Right ventricle myocardium inferior (tissue), 1 donor: ENCODE measurements at places on chromosomes 4 and X. TPM values are rescaled to one million over a fixed set of nuclear protein-coding genes. Genes with fewer than 3 reads are reported as not detected.

The PHKA1 gene
- total RNA-seq, result 16.1 TPM

The CLDN22 gene
- not detected for total RNA-seq

The CTAG1B gene
- total RNA-seq, result not detected

The BMP3 gene
- not detected for total RNA-seq

The IL2 gene
- total RNA-seq, result not detected

DNA sequence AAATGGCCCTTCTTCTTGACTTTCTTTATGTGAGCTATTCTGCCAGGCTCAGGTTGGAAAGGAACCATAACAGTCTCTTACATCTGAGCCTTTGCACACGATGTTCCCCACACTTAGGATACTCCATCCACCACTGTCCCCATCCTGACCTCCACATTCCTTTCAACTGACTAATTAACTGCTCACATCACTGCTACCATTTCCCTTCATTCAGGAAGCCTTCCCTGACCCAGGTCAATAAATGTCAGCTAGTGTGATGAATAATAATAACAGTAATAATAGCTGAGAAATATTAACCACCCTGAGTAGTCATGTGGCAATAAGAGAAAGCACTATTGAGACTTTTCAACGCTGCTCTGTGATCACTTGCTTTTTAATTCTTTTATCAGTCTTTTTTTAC, 291.7 kb downstream of the KCNIP4 start:
- no peak for DNase-seq

GRCh38 chrX:19563746-19564145, 48.4 kb upstream of the MAP3K15 start:
- DNase-seq, result no peak

DNA sequence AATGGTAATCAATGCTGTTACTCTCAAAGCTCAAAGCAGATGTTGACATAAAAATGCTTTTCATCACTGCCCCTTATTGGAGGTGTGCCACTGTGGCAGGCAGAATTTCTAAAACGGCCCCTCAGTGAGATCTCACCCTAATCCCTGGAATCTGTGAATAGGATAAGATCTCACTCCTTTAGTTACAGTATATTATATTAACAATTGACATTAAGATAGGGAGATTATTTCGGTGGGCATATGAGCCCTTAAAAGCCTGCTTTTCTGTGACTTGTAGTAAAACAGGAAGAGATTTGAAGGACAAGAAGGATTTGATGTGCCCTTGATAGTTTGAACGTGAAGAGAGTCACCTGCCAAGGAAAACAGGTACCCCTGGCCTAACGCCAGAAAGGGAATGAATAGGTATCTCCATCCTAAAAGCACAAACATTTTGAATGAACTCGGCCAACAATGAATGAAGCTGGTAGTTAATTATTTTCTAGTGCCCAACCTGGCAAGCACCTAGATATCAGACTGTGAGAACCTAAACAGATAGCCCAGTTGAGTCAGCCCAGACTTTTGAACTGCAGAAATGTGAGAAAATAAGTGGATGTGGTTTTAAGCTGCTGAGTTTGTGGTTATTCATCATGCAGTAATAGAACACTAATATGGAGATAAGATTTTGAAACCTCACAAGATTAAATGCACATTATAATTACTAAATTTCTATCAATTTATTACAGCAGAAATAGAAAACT, 881.6 kb downstream of the PCDH18 start:
- DNase-seq, result no peak

DNA sequence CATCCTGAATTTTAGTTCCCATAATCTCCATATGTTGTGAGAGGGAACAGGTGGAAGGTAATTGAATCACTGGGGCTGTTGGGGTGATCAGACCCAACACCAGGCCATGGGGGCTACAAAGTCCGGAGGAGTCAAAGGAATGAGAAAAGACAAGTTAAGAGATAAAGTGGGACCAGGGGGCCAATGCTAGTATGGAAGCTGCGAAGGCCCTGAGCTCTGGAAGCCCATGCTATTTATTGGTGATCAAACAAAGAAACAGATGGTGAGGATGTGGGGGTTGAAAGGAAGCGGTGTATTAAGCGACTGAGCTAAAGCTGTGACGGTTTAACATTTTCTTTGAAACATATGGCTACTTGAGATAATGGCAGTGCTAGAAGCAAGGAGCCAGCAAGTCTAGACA, 132.8 kb downstream of the PDGFC start:
- no peak for DNase-seq

DNA sequence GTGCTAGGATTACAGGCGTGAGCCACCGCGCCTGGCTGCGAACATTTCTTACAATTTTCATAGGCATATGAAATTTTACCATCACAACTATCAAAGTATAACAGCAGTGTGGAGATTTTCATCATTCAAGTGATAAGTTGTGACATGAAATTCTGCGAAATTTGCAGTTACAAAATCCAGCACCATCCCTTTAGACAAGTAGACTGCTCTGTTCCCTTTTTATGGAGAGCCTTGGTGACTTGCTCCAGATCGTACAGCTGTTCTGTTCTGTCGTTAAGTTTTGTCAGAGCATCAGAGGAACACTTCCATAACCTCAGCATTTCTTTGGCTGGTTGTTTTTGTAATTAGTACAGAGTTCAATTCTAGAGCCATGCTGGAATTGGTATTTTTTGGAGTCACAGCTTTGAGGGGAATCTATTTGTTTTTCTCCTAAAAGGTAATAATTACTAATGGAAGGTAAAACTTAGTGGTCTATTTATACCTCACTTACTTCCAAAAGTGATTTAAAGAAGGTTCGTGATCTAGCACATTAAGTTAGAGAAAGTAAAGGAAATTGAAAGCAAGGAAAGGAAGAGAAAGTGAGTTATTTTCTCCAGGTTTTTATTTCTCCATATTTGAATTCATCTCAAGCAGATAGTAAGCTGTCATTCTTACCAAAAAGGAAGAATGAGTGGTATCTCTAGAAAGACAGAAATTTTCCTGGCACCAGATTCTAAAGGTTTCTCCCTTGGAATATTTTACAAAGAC, 22.1 kb downstream of the ZRSR2 start:
- no peak for DNase-seq

GRCh38 chr4:10917566-10917965, 233.0 kb upstream of the CLNK start:
- DNase-seq, result no peak

- no peak for DNase-seq
Measured at GRCh38 chr4:171235521-171235920, 577.7 kb upstream of the GALNTL6 start.

GRCh38 chr4:86846921-86847320, 2.3 kb downstream of the SLC10A6 start:
- DNase-seq, result no peak

- no peak for DNase-seq
Measured at GRCh38 chr4:94497690-94498089, 45.9 kb downstream of the PDLIM5 start.

GRCh38 chr4:73814679-73815078, 21.8 kb upstream of the CXCL6 start:
- no peak for DNase-seq

DNA sequence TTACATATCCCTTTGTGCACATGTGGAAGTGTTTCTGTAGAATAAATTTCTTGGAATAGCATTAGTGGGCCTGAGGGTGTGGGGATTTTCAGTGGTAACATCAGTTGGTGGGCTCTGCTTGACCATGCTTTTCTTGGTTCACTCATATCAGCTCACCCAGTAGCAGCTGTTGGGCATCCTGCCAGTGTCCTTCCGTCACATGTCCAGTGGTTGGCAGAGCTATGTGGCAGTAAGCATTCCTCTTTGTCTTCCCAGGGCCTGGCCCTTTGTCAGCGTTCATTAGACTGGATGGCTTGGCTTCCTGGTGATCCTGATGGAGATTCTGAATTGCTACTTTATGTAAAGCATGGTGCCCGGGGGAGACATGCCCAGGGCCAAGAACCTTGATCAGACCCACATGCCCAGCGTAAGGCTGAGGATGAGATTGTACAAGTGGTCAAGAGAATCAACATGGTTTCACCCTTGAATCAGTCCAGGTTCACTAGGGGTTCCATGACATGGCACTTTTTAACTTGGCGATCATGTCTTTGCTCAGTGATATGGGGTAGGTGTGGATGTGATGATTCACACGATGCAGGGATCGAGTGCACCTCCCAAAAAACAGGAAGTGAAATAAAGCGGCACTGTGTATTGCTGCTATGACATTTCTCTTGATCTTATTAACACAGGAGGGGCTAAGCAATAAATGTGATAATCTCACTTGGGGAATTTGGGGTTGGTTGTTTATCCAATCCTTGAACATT, 72.1 kb upstream of the IGFBP7 start:
- peak; percentile 79 for DNase-seq

DNA sequence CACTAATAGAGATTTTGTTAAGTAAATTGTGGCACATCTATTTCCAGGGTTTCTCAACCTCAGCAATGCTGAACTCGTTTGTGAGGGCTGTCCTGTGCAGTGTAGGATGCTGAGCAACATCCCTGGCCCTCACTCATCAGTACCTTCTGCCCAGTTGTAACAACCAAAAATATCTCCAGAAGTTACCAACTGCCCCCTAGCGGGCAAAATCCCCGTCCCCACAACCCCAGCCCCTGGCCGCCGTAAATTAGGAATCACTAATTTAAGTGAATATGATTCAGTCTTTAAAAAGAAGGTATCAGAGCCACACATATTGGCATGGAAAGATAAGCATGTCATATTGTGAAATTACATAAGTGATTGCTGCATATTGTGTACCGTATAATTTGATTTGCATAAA, 123.4 kb downstream of the ASB9 start:
- peak; percentile 32 for DNase-seq

DNA sequence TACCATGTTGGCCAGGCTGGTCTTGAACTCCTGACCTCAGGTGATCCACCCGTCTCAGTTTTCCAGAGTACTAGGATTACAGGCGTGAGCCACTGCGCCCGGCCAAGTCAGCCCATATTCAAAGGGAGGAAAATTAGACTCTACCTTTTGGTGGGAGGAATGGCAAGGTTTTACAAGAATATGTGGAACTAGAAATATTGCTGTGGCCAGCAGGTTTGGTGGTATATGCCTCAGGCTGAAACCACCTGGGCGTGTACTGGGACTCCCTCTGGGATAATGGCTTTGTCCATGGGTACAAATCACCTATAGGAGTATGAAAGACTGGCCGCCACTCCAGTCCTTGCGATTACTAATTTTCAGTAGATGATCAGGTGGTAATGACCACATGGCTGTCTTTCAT, 32.4 kb downstream of the SAT1 start:
- DNase-seq, result no peak
